Hematopoietic multipotent progenitor cell (in vitro differentiated cells): ENCODE measurements at places on chromosomes 7 and 10.

GRCh38 chr10:95987685-95988426, 55.5 kb upstream of the CCNJ start:
- no peak for DNase-seq

DNA sequence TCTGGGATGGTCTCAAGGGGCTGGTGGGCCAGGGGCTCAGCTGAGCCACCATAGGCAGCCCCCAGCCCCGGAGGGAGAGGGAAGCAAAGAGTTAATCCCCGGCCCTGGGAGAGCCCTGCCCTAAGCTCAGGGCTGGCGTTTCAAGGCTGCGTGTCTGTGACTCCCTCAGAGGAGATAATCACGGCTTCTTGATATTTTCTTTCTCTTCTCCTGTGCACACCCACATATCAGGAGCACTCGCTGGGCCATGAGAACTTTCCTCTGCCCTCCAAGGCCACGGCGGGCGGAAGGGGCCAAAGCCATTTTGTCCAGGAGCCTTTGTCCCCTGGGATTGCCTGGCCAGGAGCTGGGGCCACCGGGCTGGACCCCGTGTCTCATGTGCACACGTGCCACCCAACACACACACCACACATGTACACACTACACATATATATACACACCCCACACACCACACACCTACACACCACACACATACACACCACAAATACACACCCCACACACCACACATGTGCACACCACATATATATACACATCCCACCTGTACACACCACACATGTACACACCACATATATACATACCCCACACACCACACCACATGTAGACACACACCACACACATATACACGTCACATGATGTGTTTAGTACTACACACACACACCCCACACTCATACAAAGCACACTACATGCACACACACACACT, 16.9 kb downstream of the VENTX start:
- no peak for DNase-seq

- DNase-seq, result no peak
Measured at GRCh38 chr10:1084011-1084950, 28.1 kb downstream of the WDR37 start.

GRCh38 chr7:130270947-130271800, 4.5 kb downstream of the CPA2 start:
- no peak for DNase-seq

- no peak for DNase-seq
Measured at GRCh38 chr7:19403691-19404090, 258.5 kb upstream of the FERD3L start.

DNA sequence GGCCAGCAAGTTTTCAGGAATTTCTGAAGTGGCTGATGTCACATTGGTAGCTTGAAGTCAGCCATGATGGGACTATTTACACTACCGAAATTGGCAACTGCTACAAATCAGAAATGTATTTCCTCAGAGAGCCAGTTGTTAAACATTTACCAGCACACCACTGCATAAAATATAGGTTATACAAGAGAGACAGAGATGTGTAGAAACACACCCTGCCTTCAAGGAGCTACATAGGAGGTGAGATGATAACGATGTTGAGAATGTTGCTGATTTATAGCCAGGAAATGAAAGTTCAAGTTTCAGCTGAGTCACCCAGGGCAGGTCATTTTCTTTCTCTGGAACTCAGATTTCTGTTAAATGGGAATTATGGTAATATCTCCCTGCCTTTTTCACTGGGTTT, 46.0 kb upstream of the TCF7L2 start:
- DNase-seq, result no peak

DNA sequence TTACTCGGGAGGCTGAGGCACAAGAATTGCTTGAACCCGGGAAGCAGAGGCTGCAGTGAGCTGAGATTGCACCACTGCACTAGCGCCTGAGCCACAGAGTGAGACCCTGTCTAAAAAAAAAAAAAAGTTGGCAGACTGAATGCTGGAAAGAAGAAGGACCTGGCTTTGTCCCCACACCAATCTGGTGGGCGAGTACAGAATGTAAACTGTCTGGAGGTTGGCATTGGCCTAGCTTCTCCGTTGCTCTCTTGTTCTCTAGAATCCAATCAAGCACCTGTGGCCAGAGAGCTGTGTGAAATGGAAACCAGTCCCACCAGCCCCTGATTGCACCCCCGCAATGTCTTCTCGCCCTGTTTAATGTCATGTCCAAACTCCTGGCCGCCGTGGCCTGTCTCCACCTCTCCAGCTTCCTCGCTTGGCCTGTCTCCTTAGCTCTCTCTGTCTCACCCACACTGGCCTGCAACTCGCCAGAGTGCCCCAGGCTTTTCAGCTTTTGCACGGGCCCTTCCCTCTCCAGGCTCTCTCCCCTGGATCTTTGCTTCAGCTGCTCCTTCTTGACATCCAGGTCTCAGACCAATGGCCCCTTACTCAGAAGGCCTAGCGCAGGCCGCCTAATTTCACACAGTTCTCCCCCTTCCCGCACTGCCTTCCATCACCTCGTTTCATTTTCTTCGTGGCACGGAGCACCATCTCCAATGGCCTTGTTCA, 670 bp upstream of the AGK start:
- no peak for DNase-seq

DNA sequence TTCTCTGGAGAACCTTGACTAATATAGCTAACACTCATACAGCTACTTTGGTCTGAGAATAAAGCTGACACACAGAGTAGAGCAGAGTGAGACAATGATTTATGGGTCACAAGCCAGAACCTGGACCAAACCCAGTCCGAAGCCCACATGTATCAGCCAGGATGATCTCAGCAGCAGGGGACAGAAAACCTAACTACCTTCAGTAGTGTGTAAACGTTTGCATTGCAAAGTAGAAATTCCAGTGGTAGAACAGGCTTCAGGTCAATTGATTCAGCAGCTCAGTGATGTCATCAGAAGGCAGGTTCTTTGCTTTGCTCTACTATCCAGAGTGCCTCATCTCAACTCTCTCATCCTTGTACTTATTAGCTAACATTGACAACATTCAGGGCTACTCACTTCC, 62.5 kb upstream of the PALS2 start:
- no peak for DNase-seq

- no peak for DNase-seq
Measured at GRCh38 chr10:15426558-15426957, 55.5 kb upstream of the FAM171A1 start.

- no peak for DNase-seq
Measured at GRCh38 chr10:129467359-129468064, 471 bp downstream of the MGMT start.
